ENCODE measurements at places on chromosomes 3 and 15.

DNA sequence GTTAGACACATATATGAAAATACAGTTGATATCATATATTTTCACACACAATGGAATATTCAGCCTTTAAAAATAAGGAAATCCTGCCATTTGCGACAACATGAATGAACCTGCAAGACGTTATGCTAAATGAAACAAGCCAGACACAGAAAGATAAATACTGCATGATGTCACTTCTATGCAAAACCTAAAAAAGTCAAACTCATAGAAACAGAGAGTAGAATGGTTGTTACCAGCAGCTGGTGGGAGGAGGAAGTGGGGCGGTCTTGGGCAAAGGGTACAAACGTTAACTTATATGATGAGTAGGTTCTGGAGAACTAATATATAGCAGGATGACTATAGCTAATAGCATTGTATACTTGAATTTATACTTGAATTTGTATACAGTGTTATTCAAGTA, 213.2 kb upstream of the NR2F2 start:
- no peak for DNase-seq

DNA sequence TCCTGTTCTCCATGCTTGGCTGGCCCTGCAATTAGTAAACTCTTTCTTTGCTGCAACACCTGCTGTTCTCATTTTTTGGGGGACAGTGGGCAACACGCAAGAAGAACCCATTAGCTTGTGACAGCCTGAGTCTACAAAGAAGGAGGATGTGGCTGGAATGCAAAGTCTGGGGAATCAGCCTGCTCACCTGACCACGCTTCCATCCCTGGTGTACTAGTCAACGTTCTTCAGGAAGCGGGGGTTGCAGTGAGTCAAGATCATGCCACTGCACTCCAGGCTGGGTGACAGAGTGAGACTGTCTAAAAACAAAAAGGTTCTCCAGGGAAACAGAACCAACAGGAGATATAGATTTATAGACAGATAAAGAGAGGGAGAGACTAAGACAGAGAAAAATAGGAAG, 27.7 kb upstream of the KBTBD12 start:
- DNase-seq, result no peak

DNA sequence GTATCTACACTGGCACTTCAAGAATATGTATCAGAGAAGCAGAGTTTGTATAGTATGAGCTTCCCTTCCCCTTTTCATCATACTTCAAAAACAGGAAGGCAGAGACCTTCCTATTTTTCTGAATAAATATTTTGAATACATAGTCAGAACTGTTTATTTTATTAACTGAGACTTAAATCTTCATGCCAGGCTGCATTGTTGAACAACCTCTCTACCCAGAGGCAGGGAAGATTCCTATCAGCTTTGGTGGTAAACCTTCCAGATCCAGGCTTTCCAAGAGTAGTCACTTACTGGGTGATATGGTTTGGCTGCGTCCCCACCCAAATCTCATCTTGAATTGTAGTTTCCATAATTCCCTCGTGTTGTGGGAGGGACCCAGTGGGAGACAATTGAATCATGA, 217.4 kb upstream of the ATP11B start:
- no peak for DNase-seq

- DNase-seq, result no peak
These were observed 57.8 kb downstream of the CDC25A start for GRCh38 chr3:48130321-48130904.

DNA sequence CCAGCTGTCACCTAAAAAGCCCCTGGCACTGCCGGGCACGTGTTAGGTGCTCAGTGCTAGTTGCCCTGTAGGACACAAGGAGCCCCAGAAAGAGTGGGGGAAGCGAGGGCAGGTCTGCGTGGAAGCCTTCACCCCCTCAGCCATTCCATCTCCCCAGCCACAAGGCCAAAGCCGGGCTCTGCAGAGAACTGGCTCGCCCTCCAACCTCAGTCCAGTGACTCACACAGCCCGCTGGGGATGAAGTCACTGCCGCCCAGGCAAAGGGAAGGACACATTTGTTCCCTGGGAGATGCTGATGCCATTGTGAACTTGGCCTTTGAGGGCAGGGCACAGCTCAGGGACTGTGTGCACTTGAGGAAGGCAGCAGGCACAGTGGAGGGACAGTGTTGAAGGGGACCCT, 48.1 kb downstream of the IQSEC1 start:
- no peak for DNase-seq

- DNase-seq, result no peak
These were observed 468.6 kb upstream of the CFAP20DC start for GRCh38 chr3:59518283-59519055.

GRCh38 chr15:52128568-52128967, 16.0 kb upstream of the BCL2L10 start:
- no peak for DNase-seq

DNA sequence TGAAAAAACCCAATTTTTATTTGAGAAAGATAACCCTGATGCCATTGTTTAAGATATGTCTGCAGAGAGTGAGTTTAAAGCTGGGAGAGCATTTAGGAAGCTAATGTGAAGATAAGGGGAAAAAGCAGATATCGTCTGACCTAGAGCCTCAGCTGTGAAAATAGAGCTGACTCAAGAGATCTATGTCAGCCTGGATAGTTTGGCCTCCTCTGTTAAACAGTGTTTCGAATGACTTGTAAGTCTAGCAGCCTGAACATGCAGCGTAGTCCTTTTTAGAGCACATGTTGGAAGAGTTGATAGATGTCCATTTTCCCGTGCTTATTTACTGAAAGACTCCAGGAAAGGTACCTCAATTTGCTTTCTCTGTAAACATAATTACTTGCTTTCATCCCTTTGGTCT, 48.1 kb downstream of the ALCAM start:
- DNase-seq, result no peak

- DNase-seq, result no peak
These were observed 36.7 kb downstream of the PTPN9 start for GRCh38 chr15:75542386-75542797.

DNA sequence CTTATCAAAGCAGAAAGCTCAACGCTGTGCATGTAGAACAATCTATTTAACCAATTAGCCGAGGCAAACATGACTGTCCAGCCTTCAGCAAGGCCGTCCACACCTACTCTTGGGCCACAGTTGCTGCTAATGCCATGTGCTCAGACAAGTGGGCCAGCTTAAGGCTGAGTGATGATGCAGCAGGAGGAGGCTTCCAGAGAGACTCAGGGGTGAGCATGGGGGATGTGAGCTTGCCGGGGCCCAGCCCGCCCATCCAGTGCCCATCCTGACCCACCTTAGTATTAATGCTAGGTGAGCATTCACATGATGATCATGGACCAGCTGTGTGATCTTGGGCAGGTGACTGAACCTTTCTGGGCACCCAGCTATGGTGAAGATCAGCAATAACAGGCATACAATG, 150.1 kb downstream of the TPRA1 start:
- no peak for DNase-seq

GRCh38 chr15:70258369-70259027, 160.8 kb upstream of the TLE3 start:
- DNase-seq, result peak; percentile 27

GRCh38 chr3:16319307-16319706, 54.3 kb downstream of the OXNAD1 start:
- DNase-seq, result peak; percentile 34

GRCh38 chr3:139301183-139301582, 42.6 kb upstream of the MRPS22 start:
- DNase-seq, result no peak

DNA sequence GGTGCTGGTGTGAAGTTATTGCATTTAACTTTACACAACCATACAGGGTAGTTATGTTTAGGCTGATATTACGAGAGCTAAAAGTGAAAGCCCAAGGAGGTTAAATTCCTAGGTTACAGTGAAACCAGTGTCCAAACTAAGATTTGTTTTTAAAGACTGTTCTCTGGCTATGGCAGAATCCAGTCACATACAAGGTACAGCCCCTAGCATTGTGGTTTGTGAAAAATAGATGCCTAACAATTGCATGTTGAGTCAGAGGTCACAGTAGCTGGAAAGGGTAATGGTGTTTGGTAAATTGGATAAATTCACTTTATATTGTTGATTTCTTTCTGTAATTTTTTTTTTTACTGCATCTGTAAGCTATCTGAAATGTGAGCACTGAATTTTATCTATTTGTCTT, 614.6 kb upstream of the TBL1XR1 start:
- no peak for DNase-seq

DNA sequence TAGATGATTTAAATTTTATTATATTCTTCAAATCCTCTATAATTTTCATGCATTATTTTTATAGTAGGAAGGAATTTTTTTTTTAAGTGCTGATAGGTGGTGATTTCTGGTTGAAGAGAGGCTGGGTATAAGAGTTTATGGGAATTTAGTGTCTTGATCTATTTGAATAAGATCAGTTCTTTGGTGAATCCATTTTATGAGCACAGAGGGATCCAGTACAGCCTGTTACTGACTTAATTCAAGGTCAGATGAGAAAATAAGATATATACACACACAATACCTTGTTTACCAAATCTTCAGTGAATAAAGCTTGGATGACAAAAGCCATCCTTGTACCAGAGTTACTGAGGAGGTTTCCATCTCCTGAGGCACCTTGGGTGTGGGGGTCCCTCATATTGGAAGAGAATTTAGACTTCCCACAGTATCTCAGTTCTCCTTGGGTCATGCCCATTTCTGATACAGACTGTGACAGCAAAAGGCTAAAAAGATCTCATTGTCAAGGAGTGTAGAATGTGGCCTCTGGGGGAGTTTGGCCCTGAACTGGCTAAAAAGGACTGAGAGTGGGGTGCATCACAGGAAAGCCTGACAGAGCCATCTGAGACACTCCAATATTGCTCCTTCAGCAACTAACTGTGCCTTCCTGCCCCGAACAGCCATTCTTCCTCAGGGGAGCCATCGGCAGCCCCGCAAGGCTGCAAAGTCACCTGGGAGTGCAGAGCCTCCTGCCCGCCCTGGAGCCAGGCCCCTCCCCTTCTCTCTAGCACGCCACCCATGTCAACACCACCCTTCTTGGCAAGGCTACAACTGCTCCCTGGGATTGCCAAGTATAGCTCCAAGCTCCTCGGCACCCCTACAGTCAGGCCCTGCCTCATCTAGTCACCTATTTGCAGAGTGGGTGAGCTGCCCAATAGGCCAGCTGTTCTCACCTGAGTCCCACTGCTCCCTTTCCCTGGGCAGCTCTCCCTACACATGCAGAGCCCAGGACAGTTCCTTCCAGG, 43.1 kb upstream of the HACD2 start:
- no peak for DNase-seq

DNA sequence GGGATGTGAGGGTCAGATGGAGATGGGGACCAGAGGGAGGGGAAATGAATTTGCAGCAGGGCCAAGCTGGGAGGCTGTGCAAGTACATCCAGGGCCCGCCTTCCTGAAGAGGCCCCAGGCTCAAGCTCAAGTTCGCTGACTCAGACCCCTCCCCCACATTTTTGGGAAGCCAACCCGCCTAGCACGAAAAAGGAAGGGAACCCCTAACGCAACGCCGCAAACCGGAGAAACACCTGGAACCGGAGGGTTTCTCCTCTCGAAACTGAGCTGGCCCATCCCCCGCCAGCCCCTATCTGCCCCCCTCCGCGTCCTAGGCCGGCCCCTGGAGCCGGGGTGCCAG, 624 bp downstream of the AP3B2 start:
- DNase-seq, result no peak

- no peak for DNase-seq
These were observed 34.9 kb downstream of the AMOTL2 start for GRCh38 chr3:134339331-134339730.

GRCh38 chr3:139774560-139775302, 97.0 kb upstream of the NMNAT3 start:
- DNase-seq, result no peak

DNA sequence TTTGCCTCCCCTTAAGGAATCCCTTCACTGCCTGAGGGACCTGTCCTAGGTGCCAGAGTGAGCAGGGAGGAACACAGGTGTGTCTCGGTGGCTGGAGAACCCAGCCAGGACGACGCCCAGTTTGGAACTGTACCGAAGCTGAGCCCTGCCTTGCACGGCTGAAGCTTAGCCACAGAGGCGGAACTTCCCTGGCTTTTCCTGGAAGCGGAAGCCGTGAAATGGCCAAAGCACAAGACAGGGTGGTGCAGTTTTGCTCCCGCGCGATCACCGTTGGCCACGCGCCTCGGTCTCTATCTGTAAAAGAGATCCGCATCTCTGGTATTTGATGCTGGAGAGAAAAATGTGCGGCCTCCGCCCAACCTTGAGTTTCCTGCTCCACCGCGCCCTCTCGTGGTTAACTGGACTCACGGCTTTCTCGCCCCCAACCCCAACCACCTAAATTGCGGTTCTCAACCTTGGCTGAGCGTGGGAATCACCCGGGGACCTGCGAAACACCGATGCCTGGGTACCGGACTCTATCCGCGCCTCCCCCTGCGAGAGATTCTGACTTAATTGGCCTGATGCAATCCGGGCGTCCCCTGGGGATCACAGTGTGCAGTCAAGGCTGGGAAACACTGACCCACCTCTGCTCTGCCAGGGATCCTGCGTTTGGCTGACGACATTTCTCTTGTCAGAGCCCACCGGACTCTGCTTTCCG, 70.7 kb upstream of the ABHD2 start:
- peak; percentile 87 for DNase-seq

- no peak for DNase-seq
These were observed 89.4 kb downstream of the PLXNA1 start for GRCh38 chr3:127072221-127072771.

- DNase-seq, result no peak
These were observed 330.9 kb upstream of the C2CD4B start for GRCh38 chr15:62495670-62496614.
